ENCODE measurements at places on chromosomes 2 and 18. TPM values are rescaled to one million over a fixed set of nuclear protein-coding genes. Genes with fewer than 3 reads are reported as not detected.

GRCh38 chr2:169275696-169276444 lies 86.5 kb downstream of the LRP2 start:
- DNase-seq, result no peak

DNA sequence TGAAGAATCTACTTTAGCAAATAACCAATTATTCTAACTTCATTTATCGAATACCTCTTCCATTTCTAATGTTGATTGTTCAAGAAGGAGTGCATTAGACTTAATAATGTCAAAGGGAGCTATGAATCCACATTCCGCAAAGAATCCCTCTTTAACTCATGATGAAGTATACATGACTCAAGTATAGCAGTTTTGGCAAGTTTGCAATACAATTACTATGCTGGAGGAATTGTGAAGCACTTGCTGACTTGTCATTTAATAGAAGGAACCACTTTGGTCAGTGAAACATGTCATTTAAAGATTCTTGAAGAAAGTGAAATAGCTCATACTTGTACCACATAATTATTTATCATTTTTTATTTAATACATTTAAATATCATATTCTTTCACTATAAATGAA lies 125.1 kb downstream of the SLC39A10 start:
- DNase-seq, result no peak

GRCh38 chr18:38033282-38033681 lies 467.7 kb upstream of the CELF4 start:
- DNase-seq, result no peak

DNA sequence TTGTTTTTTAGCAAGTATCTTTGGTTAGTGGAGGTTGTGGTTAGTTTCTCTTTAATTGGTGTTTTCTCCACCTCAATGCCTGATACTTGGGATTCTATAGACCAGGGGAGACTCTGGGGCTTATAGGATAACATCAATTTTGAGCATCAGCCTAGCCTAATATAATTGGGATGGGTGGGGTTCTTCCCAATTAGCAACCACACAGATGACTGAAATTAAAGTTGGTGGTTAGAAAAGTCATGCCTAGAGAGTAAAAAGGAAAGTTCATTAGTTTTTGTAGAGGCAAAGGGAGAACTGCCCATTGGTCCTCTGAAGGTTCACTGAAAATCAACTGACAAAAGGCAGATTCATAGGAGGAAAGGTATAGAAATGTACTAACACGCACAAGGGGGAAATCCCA lies 843.3 kb downstream of the TSN start:
- DNase-seq, result no peak

DNA sequence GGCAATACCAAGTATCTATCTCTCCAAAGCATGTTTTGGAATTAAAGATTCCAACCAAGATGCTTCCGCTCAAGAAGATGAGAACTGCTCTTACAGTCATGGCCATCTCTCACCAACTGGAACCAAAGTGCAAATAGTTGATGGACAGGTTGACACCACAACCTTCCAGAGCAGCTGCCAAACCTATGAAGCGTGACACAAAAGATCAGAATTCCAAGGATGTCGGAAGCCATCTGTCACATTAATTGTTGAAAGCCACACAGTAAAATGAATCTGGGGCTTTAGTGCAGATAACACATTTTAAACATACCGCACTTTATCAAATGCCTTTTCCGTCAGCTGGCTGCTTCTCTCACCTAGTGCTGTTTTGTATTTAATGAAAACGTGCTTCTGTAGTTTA lies 195.7 kb downstream of the CDH20 start:
- no peak for DNase-seq

- no peak for DNase-seq
Measured at GRCh38 chr2:216216951-216217903, 108.1 kb downstream of the XRCC5 start.

- DNase-seq, result no peak
Measured at GRCh38 chr2:75798569-75798968, 87.9 kb upstream of the GCFC2 start.

ACVR2A gene
- total RNA-seq, result 14.9 TPM

ZDBF2 gene
- 7.2 TPM for total RNA-seq

GKN2 gene
- not detected for total RNA-seq

ZBTB7C gene
- 26.5 TPM for total RNA-seq

SOCS6 gene
- total RNA-seq, result 32.9 TPM

NFATC1 gene
- 10.9 TPM for total RNA-seq
